H7 (cell line): ENCODE measurements at places on chromosomes 2 and 18.
A peak's percentile ranks its signal among the peaks of the same experiment; 100 is the strongest.

DNA sequence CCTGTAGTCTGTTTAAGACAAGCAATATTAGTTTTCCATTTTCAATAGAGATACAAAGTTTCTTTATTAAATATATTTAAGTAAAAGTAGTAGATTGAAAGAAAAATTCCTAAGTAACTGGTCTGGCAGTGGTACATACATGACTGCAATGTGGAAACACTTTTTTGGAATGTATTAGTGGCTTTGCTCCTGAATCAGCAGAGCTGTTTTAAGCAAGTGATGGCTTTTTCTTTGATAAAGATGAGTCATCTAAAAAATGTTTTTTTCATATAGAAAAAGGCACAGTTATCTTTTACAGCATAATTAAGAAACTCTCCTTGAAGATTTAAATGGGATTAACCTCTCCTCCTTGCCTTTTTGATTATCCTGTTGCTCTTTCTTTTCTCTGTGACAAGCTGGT lies 34.9 kb downstream of the KDM3A start:
- no peak for DNase-seq

DNA sequence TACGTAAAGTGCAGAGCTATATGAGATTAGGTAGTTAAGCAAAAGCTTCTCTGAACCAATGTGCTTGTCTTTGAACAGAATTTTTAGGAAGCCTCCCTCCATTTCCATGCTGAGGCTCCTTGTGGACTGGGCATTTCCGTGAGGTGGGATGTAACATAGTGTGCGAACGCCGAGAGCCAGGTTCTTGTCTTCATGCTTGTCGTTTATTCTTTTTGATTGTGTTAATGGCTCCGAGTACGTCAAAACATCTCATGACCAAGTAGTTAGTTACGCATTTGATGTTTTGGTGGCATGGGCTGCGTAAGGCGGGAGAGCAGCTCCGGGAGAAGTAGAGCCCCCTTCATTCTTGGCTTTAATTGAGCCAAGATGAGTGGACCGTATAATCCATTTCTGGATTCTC lies 32.9 kb downstream of the DGKD start:
- DNase-seq = no peak

DNA sequence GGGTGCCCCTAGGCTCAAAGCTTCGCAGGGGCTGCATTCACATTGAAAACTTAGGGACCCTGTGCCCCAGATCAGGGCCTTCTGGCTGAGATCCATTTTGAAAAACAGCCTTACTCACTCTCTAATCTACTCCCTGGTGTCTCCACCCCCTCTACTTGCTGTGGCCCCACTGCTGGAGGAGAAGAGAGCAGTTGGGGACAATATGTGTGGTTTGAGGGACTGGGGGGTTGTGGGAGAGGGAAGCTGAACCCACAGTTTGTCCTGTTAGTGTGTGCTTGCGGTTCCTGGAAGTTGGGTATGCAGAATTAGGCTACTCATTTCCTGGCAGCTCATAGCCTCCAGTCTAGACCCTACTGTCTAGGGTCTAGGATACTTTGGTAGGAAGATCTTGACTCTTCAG lies 211.4 kb downstream of the PRKCE start:
- no peak for DNase-seq

DNA sequence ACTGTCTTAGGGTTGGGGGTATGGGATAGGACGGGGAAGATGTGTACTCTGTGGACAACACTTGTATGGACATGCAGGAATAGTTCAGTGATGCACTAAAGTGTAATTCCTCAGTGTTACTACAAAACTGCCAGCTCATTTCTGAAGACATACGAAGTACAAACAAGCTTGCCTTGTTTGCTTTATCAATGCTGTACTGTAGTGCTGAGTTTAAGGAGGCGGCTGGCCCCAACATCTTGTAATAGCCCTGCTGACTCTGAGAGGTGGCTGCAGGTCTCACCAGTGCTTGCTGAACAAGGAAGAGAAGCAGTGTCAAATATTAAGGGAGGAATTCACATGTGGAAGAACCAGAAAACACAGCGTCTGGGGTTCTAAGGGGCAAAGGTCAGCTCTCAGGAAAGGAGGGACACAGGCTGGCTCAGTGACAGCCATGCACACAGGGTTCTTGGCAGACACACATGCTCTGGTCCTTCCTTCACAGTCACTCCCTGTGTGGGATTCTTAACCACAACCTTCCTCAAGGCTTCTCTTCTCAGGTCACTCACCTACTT lies 39.8 kb upstream of the EVA1A start:
- DNase-seq = no peak

GRCh38 chr2:106990297-106990696 lies 104.3 kb upstream of the ST6GAL2 start:
- DNase-seq = no peak

DNA sequence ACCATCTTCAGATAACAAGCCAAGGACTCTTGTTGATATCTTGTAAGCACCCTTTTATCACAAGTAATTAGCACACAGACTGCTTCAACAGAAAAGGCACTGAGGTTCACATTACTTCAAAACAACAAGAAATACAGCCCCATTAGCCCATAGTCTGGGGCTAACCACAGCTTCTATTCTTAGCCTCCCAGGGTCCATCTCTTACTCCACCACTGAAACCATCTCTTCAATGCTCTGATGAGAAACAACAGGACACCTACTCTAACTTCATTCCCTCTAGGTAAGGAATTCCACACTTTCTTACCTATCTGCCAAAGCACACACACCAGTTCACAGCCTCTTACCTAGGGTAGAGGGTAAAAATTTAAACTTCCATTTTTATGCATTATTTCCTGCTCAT lies 26.4 kb upstream of the CYTIP start:
- no peak for DNase-seq

GRCh38 chr2:10333966-10334365 lies 31.3 kb downstream of the HPCAL1 start:
- DNase-seq = no peak

GRCh38 chr2:30271301-30271700 lies 40.0 kb downstream of the LBH start:
- no peak for DNase-seq

DNA sequence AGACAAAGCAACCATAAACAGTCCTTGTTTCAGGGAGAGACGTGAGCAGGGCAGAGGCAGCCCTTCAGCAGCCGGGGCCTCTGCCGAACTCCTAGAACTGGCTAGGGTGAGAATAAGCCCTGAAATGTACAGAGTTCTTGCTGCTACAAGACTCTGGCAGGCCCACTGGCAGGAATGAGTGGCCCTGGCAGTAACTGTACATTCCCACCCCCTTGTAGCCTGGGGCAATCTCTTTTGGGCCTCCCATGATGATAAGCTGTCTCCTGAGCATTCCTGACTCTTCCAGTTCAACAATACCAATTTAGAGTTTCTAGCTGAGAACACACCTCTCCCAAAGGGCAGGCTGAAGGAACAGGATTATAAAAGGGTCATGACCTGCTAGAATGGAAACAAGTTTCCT lies 54.3 kb downstream of the HAUS1 start:
- DNase-seq = no peak

GRCh38 chr18:76573325-76574025 lies 78.4 kb upstream of the ZNF516 start:
- no peak for DNase-seq

- DNase-seq = no peak
These were observed 25.4 kb upstream of the PID1 start for GRCh38 chr2:229296536-229296935.

DNA sequence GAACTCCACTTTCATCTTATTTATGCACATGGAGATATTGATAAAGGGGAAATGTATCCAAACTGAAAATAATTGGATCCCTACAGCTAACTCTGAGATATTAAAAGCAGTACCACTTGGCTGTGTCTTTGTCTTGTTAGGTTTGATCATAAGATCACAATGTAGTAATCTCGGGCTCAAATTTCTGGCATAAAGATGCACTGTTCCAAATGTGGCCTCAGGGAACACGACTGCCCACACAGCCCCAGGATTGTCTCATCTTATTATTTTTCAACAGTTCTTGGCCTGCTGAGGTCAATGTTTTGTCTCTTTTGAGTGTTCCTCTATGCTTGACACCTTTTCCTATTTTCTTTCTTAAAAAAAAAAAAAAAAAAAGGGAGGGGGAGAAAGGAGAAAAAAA lies 114.1 kb downstream of the GBX2 start:
- no peak for DNase-seq

- DNase-seq = no peak
These were observed 62.8 kb downstream of the SMIM21 start for GRCh38 chr18:75364512-75365253.

DNA sequence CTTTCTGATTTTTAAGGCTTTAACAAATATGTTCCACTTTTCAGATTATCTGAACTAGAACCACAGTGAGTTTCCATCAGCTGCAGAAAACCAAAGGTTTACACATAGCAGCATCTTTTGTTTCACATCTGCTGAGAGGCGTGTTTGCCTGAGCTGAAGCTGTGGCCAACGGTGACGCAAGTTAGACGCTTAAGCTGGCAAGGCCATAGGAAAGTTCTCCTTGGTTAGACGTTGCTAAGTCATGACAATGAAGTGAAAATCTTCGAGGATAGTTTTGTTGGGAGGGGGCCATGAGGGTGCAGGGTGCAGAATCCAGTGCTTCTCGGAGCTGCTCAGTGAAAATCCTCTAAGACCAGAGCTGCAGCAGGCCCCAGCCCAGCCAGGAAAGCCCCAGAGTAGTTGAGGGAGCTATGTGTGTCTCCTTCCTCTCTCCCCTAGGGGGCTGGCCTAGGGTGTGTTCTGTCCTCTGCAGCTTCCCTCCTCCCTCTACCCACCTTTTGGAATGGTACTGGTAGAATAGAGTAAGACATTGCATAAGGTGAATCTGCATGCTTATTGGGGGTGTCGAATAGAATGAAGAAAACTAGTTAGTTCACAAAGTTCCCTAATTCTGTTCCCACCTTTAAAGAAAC lies 105.4 kb downstream of the FHOD3 start:
- peak; percentile 39 for DNase-seq
